Glutamatergic neuron (in vitro differentiated cells): ENCODE measurements at places on chromosomes 4 and X. TPM values are rescaled to one million over a fixed set of nuclear protein-coding genes. Genes with fewer than 3 reads are reported as not detected.

The GLUD2 gene
- total RNA-seq, result 0.27 TPM

- H3K4me1 ChIP-seq, result peaks cover 8% of the 10 kb centered on the region
- DNase-seq, result no peak
- no peaks in the 10 kb centered on the region for H3K27me3 ChIP-seq
- no peaks in the 10 kb centered on the region for H3K36me3 ChIP-seq
Observed at GRCh38 chr4:142548491-142548890, 297.6 kb downstream of the INPP4B start.

GRCh38 chr4:84379917-84380641 is 119.0 kb downstream of the NKX6-1 start:
- peaks cover 8% of the 10 kb centered on the region for H3K4me1 ChIP-seq
- peak; percentile 26 for DNase-seq
- H3K27ac ChIP-seq, result no peak overlapping the region
- no peak overlapping the region for H3K4me3 ChIP-seq
- H3K27me3 ChIP-seq, result peaks cover 2% of the 10 kb centered on the region

GRCh38 chrX:149512225-149512885 is 7.2 kb upstream of the IDS start:
- no peak overlapping the region for H3K27ac ChIP-seq
- H3K36me3 ChIP-seq, result no peaks in the 10 kb centered on the region
- H3K27me3 ChIP-seq, result peaks cover 2% of the 10 kb centered on the region
- peak; percentile 51 for DNase-seq

DNA sequence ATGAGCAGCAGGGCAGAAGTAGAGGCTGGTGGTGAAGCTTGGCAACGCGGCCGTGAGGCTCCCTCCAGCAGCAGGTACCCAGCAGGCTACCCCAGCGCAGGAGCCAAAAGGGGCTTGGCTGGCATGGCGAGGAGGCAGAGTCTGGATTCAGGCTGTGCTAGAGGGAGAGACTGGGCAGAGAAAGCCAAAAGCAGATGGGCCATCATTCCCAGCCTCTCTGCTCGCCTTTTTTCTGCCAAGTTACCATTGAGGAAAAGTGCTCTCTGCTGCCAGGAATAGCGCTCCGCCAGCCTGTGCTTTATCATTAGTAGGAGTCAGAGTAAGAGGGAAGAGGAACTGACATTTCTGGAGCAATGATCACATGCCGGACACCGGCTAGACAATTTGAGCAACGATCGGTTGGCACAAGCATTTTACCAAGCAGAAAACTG is 28.7 kb upstream of the MAP3K15 start:
- no peaks in the 10 kb centered on the region for H3K36me3 ChIP-seq
- no peak overlapping the region for H3K27ac ChIP-seq
- DNase-seq, result no peak
- H3K27me3 ChIP-seq, result peaks cover 2% of the 10 kb centered on the region
- no peak overlapping the region for H3K4me3 ChIP-seq

DNA sequence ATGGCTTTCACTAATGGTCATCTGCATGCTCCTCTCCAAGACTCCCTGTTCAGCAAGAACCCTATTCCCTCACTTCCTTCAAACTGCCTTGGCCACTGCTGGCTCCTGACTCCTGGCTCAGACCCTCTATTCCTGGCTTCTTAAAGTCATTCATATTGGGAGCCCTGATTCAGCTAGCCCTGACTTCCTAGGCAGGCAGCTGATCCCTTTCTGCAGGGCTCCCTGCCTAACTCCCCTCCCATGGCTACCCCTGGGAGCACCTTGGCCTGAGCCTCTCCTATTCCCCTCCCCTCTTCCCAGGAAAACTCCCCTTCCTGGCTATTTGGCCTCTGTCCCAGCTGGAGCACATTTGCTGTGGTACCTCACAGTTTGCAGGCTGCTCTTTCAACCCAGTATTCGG is 154.9 kb upstream of the PJA1 start:
- H3K27ac ChIP-seq, result peak overlapping the region; percentile 66
- no peak for DNase-seq
- H3K36me3 ChIP-seq, result no peaks in the 10 kb centered on the region
- H3K27me3 ChIP-seq, result peaks cover 3% of the 10 kb centered on the region

The GK2 gene
- not detected for total RNA-seq

- peaks cover 10% of the 10 kb centered on the region for H3K4me1 ChIP-seq
- DNase-seq, result no peak
- H3K27me3 ChIP-seq, result peaks cover 3% of the 10 kb centered on the region
- H3K4me3 ChIP-seq, result no peak overlapping the region
Observed at GRCh38 chrX:39930786-39931528, 166.8 kb downstream of the BCOR start.

DNA sequence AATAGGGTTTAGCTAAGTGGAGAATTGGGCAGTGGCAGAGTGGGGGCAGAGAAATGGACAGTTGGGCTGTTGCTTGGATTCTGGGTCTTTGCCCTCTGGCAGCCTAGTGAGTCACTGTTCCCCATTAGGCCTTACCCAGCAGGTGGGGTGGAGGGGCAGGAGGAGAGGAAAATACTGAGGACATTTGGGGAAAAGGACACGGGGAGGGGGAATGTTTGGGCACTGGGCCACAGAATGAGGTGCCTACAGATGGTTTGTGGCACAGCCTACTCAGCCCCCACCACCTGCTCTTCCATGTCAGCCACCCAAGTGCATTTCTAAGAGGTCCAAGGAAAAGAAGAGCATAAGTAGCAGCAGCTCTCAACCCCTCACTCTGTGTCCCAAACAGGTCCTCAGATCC is 13.0 kb downstream of the SLC16A2 start:
- no peak for DNase-seq
- no peak overlapping the region for H3K4me3 ChIP-seq
- H3K27me3 ChIP-seq, result peaks cover 2% of the 10 kb centered on the region
- no peaks in the 10 kb centered on the region for H3K36me3 ChIP-seq
- peaks cover 3% of the 10 kb centered on the region for H3K4me1 ChIP-seq
- H3K27ac ChIP-seq, result no peak overlapping the region
